Mammary epithelial cell (primary cell): ENCODE measurements at places on chromosomes 12 and 14. TPM values are rescaled to one million over a fixed set of nuclear protein-coding genes. Genes with fewer than 3 reads are reported as not detected.

CMTM5 gene
- polyA plus RNA-seq, result not detected

GRCh38 chr12:90619943-90620342 lies 335.0 kb downstream of the CCER1 start:
- no peak for DNase-seq

GRCh38 chr12:105225505-105226015 lies 10.4 kb downstream of the APPL2 start:
- no peak for DNase-seq

- peak; percentile 39 for DNase-seq
Measured at GRCh38 chr14:62532181-62532580, 513.1 kb downstream of the KCNH5 start.

DNA sequence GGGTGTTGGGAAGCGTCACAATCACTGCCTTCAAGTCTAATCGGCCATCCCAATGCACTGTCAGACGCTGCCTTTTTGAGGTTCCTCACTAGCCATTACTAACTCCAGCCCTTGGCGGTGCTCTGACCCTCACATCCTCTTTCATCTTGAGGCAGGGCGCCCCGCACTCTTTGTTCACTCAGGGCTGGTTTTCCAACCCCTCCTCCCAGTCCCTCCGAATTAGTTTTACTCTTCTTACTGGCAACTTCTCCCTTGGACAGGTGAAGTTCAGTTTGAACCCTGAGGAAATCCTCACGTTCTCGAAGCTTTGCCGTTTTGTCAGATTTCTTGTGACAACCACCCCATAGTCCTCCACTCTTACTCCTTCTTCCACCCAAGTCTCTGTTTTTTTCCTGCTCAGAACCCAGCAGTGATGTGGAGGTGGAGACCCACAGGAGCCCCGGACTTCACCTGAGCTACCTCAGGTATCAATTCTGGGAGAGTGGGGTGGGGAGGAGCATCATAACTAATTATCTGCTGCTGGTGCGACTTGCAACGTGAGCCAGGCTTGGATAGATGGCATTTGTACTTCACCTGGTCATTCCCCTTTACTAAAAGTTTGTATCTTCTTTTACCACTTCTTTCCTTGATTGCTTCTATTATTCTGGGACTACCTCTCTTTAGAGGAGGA lies 757 bp downstream of the ZC3H10 start:
- DNase-seq, result no peak

PLBD2 gene
- polyA plus RNA-seq, result 7.2 TPM

DNA sequence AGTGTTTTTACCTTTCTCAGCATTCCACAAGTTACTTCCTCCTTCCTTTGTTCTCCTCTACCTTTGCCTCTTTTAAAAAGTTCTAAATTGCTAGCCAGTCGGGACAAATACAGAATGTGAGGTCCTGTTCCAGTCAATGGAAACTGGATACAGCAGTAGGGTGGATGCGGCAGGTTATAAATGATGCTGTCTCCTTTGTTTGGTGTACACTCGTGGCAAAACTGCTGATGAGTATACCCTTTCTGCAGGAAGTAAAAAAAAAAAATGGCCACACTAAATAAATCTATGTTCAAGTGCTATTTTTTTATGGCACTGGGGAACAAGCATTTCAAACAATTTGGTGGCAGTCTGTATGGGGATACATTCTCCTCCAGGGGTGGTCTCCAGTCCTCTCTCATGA lies 27.5 kb downstream of the KLRK1 start:
- DNase-seq, result peak; percentile 19

DNA sequence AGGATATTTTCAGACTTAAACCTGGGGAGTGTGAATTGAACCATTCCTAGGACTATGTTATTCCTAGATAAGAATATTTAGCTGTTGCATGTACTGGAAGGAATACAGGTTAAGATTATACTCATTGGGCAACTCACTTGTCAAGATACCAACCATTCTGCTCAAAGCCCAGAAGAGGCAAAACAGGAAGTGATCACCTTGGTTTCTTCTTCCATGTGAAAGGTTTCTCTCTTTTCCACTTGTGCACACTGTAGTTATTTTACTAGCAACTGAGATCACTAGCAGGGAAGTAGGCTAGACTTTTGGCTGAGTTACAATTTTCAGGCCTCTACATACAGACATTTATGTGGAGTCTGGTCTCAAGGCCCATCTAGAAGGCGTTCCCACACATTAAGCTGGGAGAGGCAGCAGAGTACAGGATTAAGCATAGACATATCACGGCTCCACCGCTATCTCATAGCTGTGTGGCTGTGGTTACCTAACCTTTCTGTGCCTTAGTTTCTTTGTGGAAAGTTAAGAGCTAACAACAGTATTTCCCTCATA lies 83.9 kb upstream of the FERMT2 start:
- no peak for DNase-seq

DNA sequence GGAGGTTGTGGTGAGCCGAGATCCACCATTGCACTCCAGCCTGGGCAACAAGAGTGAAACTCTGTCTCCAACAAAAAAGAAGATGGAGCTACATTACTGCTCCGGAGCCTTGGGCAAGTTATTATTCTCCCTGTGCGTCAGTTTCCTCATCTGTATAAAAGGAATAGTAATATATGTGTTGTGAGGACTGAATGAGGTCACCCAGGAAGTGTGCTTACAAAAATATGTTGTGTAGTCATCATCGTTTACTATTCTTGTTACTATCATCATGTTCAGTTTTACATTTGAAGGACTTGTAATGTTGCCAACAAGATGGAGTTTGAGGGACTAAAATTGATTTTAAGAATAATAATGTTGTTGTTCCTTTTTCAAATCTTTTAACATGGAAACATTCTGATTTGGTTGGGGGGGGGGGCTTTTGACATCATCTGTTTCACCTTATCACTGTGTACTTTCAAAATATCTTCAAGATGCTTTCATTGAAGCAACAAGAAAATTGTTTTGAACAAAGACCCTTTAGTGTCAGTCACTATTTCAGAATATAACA lies 156.8 kb downstream of the PDE3A start:
- DNase-seq, result no peak

DNA sequence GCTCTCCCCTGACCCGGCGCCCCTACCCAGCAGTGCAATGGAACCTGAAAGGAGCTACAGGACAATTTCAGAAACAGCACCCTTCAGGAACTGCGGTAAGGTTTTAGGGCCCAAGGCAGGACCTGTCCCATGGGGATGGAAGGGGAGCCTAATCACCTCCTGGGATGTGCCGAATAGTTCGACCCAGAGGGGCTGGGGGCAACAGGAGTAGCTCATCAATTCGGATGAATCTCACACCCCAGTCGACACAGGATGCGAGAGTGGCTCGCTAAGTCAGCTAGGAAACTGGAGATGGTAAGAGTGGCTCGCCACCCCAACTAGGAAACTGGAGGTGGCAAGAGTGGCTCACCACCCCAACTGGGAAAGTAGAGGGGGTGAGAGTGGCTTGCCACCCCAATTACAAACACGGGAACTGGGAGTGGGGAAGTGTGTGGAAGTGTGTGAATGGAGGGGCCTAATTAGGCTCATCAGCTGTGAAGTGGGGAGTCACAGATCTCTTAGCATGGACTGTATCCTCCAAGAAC lies 57.1 kb downstream of the DHRS2 start:
- no peak for DNase-seq

- DNase-seq, result no peak
Measured at GRCh38 chr14:35985474-35986218, 159.5 kb downstream of the BRMS1L start.

DNA sequence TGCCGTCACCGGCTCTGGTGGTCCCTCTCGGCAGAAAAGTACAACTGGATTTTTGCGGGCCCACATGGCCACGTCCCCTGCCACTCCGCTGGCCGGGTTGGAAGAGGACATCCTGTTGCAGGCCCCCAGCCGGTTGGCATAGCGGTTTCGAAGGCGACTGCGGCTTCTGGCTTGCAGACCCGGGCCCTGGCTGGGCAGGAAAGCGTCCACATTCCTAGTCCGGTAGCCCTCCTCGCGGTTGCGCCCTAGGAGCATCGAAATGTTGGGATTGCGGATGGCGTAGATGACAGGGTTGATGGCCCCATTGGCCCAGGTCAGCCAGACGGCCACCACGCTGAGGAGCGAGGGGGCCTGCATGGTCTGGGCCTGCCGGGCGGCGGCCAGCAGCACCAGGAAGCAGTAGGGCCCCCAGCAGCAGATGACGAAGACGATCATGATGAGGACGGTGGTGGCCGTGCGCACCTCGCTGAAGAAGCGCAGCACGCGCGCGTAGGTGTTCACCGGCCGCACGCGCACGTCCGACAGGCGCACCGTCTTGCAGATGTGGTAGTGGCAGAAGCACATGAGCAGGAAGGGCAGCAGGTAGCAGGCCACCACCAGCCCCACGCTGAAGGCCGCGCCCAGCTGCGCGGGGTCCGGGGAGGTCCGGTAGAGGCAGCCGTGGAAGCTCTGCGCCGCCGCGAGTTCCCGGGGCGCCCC lies 1.2 kb downstream of the GPR135 start:
- no peak for DNase-seq

DNA sequence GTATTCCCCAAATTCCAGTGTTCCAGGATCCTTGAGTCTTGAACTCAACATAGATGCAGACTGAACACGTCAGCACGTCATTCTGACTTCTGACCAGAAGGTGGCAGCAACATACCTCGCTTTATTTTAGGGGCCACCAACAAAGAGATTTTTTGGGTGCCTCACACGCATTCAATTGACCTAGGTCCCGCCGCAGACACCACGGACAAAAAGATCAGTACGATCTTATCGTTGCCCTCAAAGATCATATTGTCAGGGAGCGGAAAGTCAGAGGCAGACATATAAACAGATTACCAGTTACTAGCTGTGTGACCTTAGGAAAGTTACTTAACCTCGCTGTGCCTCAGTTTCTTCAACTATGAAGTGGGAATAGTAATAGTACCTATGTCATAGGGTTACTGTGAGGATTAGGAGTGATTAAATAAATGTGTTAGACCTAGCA lies 6.5 kb upstream of the PRPH start:
- peak; percentile 45 for DNase-seq

KRT78 gene
- polyA plus RNA-seq, result not detected

POU6F1 gene
- polyA plus RNA-seq, result 0.32 TPM

NOPCHAP1 gene
- polyA plus RNA-seq, result 16.3 TPM

DNA sequence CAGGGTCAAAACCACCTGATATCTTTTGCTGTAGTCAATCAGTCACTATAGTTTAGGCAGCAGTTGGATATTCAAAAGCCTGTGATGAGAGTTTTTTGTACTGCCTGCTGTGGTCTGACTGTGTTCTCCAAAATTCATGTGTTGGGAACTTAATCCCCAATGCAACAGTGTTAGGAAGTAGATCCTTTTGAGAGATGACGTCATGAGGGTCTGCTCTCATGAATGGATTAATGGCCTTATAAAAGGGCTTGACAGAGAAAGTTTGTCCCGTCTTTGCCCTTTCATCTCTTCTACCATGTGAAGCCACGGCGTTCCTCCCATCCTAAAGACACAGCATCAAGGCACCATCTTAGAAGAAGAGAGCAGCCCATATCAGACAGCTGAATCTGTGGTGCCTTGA lies 50.8 kb upstream of the PDE3A start:
- no peak for DNase-seq

- no peak for DNase-seq
Measured at GRCh38 chr12:5043589-5044419, at the start of gene KCNA5. TSS of gene KCNA5 (plus strand) at chr12:5043879. CDS start at chr12:5044148, 269 bp downstream.

CLEC4A gene
- 0.15 TPM for polyA plus RNA-seq

TMEM233 gene
- not detected for polyA plus RNA-seq

GZMB gene
- not detected for polyA plus RNA-seq

DNA sequence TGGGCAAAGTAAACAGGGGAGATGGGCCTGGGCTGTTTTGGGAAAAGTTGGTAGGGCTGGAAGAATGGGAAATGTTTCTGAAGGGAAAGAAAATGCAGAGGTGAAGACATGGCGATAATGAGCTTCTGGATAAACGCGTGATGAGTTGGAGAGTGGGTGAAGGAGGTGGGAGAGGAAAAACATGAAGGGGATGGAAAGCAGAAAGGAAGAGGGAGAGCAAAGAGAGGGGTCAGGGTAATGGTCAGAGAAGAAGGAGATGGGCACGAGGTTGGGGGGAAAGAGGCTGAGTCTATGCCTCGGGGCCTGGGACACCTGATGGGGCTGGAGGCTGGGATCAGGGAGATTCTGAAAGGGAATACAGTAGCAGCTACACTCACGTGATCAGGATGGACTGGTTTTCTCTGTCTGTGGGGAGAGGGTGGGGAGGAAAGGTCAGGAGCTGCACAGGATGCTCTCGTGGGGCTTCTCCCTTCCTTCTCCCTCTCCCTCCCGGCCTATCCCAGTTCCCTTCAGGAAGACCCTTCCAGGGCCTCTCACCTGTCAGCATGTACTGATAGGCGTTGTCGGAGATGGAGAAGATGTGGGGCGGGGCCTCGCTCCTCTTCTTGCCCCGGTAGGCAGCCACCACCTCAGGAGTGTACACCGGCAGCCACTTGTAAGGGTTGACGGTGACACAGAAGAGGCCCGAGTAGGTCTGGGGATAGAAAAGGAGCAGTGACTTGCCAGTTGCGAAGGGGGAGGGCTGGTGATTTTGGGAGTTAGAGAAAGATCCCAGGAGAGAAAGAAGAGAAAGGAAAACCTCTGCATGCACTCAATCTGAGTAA lies 3.1 kb downstream of the MYH7 start:
- DNase-seq, result no peak

GRCh38 chr14:68521961-68522509 lies 270.8 kb downstream of the ZFP36L1 start:
- DNase-seq, result no peak

RNF212B gene
- 0.05 TPM for polyA plus RNA-seq

DNA sequence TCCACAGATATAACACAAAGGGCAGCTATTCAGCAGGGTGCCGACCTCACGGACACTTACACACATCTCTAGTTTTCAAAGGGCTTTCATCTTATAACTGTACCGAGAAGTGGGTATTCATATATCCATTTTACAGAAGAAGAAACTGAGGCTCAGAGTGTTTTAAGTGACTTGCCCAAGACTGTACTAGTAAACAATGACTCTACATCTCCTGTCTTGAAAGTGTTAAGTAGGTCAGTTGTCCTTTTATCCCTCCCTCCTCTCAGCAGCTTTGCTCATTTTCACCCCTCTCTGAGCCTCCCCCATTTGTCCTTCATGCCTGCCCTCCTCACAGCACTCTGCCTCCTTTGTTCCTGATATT lies 13.8 kb downstream of the CFAP251 start:
- DNase-seq, result no peak

DNA sequence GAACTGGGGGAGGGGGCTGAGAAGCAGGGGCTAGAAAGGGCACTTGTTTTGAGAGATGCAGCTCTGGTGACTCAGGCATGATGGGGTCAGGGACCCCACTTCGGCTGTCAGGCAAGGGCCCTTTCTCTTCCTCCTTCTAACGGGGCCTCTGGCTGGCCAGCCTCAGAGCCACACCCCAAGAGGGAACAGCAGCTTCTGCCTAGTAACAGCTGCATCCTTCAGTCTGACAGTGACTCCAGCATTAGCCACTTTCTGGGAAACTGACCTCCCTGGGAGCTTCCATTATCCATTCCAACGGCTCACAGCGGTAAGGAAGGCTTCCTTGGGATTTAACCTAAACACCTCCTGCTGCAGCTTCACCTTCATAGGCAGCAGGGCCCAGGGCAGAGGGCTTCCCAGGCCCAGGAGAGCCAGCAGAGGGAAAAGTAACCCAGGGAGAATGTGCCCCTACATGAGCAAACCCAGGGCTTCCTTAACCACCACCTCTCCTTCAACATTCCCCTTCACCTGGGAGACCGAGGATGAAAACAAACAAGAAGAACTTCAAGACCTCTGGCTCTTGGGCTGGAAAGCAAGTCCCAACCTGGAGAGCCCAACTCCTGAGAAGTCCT lies 2.7 kb downstream of the NCKAP5L start:
- peak; percentile 46 for DNase-seq
